NCI-H187 treated with DMSO at 0.1 percent for 48 hours (cell line): ENCODE measurements at places on chromosomes 5 and 9.

- DNase-seq: no peak
Observed at GRCh38 chr5:126939887-126940286, 90.5 kb downstream of the MARCHF3 start.

GRCh38 chr9:126698756-126699155 is 85.0 kb downstream of the LMX1B start:
- no peak for DNase-seq

DNA sequence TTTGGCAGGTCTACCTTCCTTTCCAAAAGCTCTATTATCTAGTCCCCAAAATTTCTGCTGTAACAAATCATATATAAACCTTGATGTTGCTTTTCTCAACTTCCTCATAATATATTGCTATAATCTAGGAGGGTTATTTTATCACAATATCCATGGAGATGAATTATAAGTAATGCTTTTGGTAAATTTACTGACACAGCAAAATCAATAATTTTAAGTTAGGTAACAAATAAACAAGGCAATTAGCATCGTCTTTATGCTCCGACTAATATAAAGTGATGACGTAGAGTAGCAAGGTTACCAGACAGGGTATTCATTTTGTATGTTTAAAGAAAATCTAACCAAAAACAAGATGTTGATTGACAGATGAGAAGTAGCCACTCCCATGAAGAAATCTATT is 132.3 kb upstream of the ST8SIA4 start:
- no peak for DNase-seq

DNA sequence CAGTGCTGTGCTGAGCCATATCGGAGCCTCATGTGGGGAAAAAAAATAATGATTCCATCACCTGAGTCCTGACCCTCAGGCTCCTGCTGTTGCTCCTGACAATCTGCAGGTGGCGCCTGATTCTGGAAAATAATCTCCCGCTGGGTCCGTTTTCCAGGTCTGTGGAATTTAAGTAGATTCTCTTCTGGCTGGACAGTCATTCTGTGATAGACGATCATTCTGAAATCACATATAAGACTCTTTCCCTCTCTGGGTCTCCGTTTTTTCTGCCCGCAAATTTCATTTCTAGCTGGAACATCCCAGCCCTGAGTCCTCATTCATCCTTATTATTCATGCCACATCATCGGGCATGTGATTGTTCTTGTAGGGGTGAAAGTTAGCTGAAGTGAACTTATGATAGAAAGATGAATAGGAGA is 22.1 kb upstream of the STXBP1 start:
- peak; percentile 6 for DNase-seq

GRCh38 chr5:159936686-159937329 is 20.5 kb downstream of the ADRA1B start:
- no peak for DNase-seq

- DNase-seq: no peak
Observed at GRCh38 chr9:35452481-35452880, 37.4 kb upstream of the RUSC2 start.

DNA sequence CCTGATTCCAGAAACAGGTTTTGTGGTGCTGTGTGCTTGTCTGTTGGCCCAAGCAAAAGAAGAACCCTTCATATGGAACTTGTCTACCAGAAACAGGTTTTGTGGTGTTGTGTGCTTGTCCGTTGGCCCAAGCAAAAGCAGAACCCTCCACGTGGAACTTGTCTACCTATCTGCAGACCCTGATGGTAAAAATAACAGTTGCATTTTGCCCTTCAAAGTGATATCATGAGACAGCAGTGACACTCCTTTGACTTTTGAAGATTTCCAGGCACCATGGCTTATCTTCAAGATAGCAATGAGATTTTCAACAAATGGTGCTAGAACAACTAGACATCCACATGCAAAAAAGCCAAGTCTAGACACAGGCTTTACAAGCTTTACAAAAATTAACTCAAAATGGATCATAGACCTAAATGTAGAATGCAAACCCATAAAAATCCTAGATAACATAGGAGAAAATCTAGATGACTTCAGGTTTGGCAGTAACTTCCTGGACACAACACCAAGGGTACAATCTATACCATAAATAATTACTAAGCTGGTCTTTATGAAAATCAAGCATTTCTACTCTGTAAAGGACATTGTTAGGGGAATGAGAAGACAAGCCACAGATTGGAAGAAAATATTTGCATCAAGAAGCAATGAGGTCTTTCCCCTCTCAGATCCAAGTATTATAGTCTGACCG is 16.8 kb downstream of the MACROH2A1 start:
- no peak for DNase-seq

DNA sequence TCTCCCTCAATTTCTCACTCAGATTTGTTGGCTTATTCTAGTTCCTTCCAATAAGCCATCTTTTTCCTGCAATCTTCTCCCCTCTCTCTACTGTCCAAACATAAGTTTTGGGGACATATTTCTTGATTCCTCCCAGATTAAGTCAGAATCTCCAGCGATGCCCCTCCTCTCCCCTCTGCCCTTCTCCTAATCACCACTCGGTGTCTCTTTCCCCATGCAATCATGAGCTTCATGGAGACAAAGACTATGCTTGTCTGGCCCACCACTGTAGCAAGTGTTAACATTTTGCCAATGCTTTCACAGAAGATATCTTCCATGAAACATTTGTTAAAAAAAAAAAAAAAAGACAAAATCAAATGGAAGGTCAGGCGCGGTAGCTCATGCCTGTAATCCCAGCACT is 42.4 kb downstream of the PDE6A start:
- no peak for DNase-seq

- DNase-seq: no peak
Observed at GRCh38 chr9:36092509-36093215, 43.9 kb upstream of the GLIPR2 start.

DNA sequence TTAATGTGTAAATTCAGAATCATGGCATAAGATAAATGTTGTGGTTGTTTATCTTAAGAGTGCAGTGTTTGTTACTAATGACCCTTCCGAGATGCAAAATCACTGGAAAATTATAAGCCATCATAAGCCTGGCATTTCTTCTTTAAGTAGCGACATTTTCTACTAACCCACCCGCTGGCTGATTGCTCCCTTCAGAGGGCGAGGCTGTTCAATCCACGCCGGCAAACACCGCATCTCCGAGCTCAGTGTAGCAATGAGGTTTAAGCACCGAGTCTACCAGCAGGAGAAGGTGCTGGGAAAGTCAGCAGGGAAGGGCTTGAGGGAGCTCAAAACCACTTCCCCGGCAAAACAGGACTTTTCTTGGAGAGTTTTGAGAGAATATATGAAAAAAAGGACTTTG is 52.7 kb downstream of the AK8 start:
- no peak for DNase-seq

DNA sequence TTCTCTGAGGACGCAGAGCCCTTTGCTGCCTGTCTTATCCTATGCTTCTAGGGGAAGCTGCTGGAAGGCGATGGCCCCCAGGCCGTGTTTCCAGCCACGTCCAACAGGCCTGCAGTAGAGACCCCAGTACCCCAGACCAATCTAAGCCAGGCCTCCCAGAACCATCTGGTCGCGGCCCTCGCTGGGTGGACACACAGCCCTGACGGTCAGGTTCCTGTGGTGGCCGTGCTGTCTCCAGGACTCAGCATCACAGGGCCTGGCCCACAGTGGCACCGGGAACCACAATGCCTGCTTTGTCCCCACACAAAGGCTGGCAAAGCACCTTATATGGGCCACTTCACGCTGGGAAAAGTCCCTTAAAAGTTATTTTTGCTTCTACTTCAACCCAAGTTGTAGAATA is 44.5 kb downstream of the SEMA4D start:
- no peak for DNase-seq

- DNase-seq: no peak
Observed at GRCh38 chr9:93682155-93682968, 106.0 kb downstream of the PHF2 start.

DNA sequence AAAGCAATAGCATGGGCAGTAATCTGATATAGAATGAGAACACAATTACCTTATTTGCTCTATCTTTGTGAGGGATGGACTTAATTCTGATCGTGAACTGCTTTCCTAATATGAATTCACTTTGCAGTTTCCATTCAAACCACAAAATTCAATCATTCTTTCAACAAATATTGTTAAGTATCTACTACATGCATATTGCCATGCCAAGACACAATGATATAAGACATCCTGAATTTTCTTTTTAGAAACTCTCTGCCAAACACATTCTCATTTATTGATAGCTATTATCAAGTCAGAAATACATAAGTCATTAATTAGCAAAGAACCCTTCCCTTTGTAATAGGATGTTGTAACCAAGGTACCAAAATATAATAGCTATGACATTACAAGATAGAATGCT is 121.6 kb upstream of the TARS1 start:
- DNase-seq: no peak

GRCh38 chr5:6321078-6321477 is 57.3 kb downstream of the MED10 start:
- DNase-seq: no peak

- peak; percentile 69 for DNase-seq
Observed at GRCh38 chr9:7394002-7394774, 405.4 kb downstream of the DMAC1 start.

GRCh38 chr9:120480707-120481106 is 99.3 kb downstream of the CDK5RAP2 start:
- DNase-seq: no peak

DNA sequence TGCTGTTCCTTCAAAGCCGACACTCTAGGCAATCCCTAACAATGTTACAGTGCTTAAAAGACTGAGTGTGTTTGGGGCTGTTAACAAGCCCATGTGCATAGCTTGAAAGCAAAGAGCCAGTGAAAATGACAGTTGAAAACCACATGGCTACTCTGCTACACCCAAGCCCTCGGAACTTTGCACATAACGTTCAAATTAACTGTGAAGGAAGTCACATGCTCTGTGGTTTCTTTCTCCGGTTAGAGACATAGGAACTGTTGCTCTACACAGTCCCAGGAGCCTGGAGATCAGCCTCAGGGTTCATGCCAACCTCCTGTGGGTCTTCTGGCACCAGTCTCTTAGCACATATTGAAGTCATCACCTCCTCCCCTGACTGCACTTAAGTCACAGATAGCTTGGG is 51.1 kb downstream of the C9orf152 start:
- DNase-seq: no peak

GRCh38 chr9:8304720-8305119 is 505.1 kb upstream of the DMAC1 start:
- no peak for DNase-seq

DNA sequence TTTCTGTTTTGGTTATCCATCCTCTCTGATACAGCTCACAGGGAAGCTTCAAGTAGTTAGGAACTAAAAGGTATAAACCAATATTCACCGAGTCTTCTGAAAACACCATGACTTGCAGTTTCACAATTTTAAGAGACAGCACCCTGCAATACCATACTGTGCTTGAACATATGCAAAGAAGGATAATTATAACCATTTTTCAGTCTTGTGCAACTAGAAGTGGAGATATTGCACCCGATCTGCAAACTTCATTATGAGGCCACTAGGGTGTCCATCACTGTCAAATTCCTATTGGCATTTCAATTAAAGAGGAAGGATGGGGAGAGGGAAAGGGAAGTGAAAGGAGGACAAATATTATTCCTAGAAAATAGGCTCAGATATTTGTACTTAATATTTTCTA is 32.4 kb upstream of the CEP120 start:
- no peak for DNase-seq

DNA sequence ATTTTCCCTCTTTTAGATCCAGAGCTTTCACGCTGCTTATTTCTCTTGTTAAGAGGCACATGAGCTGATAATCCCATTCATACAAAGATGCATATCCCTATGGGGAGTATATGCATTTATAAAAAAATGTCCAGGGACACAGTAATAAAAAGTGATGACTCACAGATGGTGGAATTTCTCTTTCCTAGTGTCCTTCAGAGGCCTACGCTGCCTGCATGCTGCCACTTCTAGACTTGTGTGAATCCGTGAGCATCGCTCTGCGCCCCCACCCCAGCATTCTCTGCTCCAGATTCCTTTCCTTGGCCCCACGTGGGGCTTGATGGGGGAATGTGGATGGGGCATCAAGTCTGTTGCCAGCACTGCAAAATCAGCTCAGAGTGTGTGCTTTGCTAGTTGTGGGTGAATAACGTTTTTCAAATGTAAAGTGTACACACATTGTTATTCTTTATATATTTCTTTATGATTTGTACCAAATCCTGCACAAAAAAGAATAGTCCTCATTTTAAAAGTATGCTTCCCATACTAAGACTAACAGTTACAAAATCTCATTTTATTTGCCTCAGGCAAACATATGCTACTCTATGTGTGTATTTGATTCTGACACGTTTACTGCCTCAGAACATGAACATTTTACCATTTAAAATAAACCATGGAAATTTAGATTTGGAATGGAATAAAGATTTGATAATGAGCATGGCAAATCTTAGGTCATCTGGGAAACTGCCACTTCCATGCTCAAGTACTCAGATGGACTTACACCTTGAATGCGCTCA is 22.4 kb upstream of the RASGRF2 start:
- DNase-seq: no peak

GRCh38 chr5:125044491-125045282 is 298.2 kb upstream of the ZNF608 start:
- no peak for DNase-seq

DNA sequence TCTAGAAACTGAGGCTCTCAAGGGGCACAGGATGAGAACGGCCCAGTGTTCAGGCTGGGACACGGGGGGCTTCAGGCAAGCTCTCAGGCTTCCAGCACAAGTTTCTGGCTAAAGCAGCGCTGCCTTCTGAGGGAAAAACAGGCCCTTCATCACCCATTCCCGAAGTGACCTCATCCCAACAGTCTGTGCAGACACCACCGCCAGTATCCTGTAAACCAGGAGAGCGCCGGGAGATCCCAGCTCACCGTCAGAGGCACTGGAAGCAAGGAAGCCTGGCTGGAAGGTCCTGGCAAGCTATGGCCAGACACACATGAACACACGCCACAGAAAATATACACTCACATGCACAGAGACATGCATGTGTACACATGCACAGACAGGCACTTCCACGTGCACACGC is 8.8 kb downstream of the SLC12A7 start:
- no peak for DNase-seq

GRCh38 chr9:97562542-97562941 is 61.1 kb downstream of the TMOD1 start:
- DNase-seq: no peak

- DNase-seq: no peak
Observed at GRCh38 chr5:157747766-157748700, 4.5 kb downstream of the LSM11 start.

DNA sequence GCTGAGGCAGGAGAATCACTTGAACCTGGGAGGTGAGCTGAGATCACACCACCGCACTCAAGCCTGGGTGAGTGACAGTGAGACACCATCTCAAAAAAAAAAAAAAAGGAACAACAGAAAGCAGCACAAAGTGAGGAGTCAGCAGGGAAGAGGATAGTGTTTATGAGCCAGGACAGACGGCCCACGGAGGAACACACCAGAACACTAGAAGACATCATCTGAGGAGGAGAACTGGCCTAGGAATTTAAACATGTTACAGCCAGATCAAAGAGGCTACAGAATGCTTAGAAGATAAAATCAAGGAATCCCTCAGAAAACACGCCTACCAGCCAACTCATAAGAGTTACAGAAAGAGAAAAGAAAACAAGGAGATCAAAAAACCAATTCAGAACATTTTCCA is 12.2 kb downstream of the UBAC1 start:
- no peak for DNase-seq
